ENCODE measurements at places on chromosomes 11 and 22. TPM values are rescaled to one million over a fixed set of nuclear protein-coding genes. Genes with fewer than 3 reads are reported as not detected.

DNA sequence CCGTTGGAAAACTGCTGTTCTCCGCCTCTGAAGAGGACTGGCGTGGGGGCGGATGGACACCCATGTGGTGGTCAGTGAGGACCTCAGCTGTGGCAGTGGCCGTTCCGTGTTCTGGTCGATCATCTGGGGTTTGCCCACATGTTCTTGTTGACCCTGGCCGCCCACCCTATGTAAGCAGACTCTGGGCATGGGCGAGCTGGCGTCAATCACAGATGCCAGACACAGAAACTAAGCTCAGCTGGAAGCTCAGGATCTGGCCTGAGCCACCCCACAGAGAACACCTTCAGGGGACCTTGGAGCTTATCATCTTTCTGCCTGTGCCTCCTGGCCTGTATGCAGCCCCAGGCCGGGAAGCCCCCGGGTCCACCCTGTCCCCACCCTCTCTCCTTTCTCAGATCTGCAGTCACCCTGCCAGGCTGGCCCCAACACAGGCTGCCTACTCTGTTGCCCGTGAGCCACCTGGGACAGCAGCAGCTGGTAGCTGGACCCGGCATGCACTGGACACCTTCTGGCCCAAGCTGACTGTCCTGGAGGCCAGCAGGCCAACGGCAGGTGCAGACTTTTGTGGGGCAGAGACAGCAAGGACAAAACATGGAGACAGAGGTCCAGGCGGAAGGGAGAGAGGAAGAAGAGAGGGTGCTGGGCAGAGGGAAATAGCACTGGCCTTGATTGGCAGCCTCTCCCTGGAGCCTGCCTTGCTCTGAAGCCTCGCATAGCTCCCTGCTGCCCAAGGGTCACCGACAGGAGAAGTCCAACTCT, 91.5 kb downstream of the PHF21B start:
- H3K4me3 ChIP-seq, result no peak overlapping the region
- peaks cover 88% of the 10 kb centered on the region for H3K27me3 ChIP-seq
- H3K4me1 ChIP-seq, result no peaks in the 10 kb centered on the region
- no peak overlapping the region for H3K27ac ChIP-seq
- H3K36me3 ChIP-seq, result no peaks in the 10 kb centered on the region
- no peak for DNase-seq

The TRIM51 gene
- not detected for total RNA-seq

The EFCAB6 gene
- total RNA-seq, result 2.2 TPM

The MPZL3 gene
- total RNA-seq, result 6.9 TPM

The RAG2 gene
- not detected for total RNA-seq
